SW 1271 (cell line): ENCODE measurements at places on chromosomes 16 and 17.

GRCh38 chr16:58389724-58390123, 2.5 kb upstream of the GINS3 start:
- DNase-seq: no peak

- no peak for DNase-seq
Measured at GRCh38 chr16:82835487-82836155, 208.9 kb downstream of the CDH13 start.

GRCh38 chr16:47644166-47644565, 183.0 kb downstream of the PHKB start:
- DNase-seq: peak; percentile 35

DNA sequence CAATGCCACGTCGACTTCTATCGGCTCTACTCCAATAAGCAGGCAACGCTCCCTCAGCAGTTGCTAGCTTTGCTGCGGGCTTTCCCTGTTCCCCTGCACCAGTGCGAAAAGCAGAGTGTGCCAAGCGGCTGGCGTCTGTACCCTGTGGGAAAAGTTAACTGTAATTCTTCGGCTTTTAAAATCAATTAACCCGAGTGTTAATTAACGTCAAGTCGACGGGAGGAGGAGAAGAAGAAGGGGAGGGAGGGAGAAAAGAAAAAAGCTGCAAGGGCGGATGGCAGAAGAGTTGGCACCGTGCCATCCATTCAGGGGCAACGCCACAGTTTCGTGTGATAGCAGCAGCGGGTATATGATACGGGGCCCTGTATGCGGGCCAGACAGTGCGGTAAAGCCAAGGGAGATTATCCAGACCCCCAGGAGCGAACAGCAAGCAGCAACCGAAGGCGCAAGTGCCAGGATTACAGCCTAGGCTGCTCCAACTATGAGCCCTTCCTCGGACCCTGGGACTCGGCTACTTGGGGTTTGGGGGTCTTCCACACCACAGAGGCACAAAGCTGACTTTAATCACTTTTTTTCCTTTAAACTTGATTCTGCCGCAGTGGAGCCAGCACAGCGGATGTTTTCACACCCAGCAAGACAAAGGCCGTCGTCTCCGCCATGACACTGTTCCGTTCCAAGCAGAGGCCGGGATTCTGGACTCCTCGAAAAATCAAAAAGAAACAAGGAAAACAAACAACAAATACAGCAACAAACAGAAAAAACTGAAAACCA, 253.8 kb upstream of the PMFBP1 start:
- no peak for DNase-seq

- DNase-seq: no peak
Measured at GRCh38 chr17:79116575-79117368, 42.1 kb downstream of the ENGASE start.

- no peak for DNase-seq
Measured at GRCh38 chr16:81784072-81784795, 5.1 kb downstream of the PLCG2 start.

DNA sequence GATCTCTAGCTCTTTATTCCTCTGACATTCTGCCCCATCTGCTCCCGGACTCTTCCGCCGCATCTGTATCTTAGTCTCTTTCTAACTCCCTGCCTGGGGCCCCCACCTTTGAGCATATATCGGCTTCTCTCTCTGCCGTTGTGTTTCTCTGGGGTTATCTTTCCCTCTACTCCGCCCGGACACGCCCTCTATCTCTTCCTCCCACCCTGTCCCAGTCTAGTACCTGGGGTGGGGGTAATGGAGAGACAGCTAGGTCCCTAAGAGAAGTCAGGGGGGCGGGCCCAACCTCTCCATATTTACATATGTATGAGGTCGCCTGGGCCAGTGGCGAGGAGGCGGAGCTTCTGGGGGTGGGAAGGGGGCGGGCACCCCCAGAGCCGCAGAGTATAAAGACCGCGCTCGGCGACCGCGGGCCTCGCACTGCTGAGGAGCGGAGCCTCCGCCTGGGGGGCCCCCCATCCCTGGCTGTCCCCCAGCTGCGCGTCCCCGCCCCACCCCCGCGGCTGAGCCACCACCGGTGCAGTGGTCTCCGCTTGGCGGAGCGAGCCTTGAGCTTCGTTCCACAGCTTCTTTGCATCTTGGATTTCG, at the start of gene ATP1B2:
TSS of gene ATP1B2 (plus strand) at position 418 of the 588 bp plus-strand sequence. CDS start 593 bp downstream, outside the sequence.
- DNase-seq: no peak

DNA sequence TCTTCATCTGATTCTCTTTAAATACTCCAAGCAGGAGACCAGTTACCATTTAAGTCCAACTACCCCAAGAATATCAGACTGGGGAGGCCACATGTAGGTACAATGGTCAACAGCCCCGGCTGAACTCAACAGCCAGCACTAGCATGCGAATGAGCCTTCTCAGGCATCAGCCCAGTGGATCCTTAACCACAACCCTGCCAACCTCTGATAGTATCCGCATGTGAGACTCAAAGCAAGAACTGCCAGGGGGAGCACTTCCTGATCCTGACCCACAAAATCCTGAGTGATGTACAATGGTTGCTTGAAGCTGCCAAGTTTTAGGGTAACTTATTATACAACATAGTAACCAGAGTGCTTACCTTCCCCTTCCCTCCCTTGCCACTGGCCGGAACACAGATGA, 4.0 kb downstream of the PYY start:
- no peak for DNase-seq
